Upper lobe of right lung (tissue), 1 donor: ENCODE measurements at places on chromosomes 1 and 21. TPM values are rescaled to one million over a fixed set of nuclear protein-coding genes. Genes with fewer than 3 reads are reported as not detected.
A peak's percentile ranks its signal among the peaks of the same experiment; 100 is the strongest.

DNA sequence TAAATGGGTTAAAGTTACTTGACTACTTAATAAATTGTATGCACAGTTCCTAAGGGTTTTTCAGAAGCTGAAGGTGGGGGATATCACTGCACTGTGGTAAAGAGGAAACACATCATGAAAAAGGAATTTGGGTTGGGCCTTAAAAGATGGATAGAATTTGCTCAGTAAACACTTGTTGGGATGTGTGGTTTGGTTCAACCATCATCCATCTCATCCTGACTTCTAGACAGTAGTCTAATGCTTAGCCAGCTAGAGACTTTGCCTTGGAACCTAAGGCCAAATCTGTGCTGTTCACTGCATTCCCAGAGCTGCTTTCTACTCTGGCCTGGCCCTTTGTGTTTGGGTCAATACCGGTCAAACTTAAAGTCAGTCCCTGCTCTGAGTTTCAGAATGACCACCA, 30.6 kb downstream of the LY9 start:
- H3K4me3 ChIP-seq: no peak overlapping the region
- no peaks in the 10 kb centered on the region for H3K27me3 ChIP-seq
- no peak overlapping the region for H3K27ac ChIP-seq
- no peak for DNase-seq

DNA sequence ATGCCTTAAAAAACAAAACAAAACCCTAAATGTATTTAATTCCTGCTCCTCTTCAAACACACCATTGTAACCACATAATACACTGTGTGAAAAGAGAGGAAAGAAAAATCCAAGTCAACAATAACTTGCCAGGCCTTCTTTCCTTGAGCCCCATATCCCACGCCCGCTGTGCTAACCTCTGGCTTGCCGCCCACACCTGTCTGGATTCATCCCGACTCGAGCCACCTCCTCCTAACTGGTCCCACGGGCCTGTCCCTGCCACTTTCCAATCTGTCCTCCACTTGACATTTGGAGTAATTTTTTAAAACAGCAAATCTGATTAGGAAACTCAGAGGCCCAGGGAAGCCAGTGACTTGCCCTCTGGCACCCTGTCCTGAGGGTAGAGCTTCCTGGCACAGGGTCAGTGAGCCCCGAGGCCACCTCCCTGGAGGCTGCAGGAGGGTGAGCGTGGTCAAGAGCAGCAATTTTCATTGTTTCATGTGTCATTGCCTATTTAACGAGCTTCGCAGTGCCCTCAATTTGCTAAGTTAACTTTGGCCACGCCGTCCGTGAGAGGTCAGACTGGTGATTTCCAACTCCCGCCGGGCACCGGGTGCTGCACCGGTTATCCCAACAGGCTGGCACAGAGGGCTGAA, 54.1 kb downstream of the B3GALT5 start:
- H3K4me3 ChIP-seq: no peak overlapping the region
- no peak overlapping the region for H3K27ac ChIP-seq
- peak; percentile 56 for DNase-seq
- no peaks in the 10 kb centered on the region for H3K36me3 ChIP-seq
- no peaks in the 10 kb centered on the region for H3K4me1 ChIP-seq

Gene CRNN
- total RNA-seq: not detected

Gene PLA2G5
- 4.9 TPM for total RNA-seq

Gene SMPDL3B
- total RNA-seq: 29.1 TPM

Gene CRABP2
- 1.4 TPM for total RNA-seq

- H3K4me1 ChIP-seq: no peaks in the 10 kb centered on the region
- no peaks in the 10 kb centered on the region for H3K27me3 ChIP-seq
- DNase-seq: no peak
Measured at GRCh38 chr21:45200581-45201296, 87.0 kb downstream of the POFUT2 start.

GRCh38 chr1:21674957-21675356, 5.8 kb upstream of the RAP1GAP start:
- H3K36me3 ChIP-seq: peaks cover 32% of the 10 kb centered on the region
- H3K4me1 ChIP-seq: peaks cover 26% of the 10 kb centered on the region
- H3K4me3 ChIP-seq: no peak overlapping the region
- no peak for DNase-seq
- no peaks in the 10 kb centered on the region for H3K27me3 ChIP-seq

- DNase-seq: no peak
- H3K36me3 ChIP-seq: no peaks in the 10 kb centered on the region
- no peaks in the 10 kb centered on the region for H3K4me1 ChIP-seq
Measured at GRCh38 chr21:33157303-33157702, 72.4 kb upstream of the IFNAR2 start.

GRCh38 chr1:30060738-30061137, 662.6 kb downstream of the MATN1 start:
- H3K4me3 ChIP-seq: no peak overlapping the region
- H3K36me3 ChIP-seq: no peaks in the 10 kb centered on the region
- DNase-seq: peak; percentile 41
- no peaks in the 10 kb centered on the region for H3K4me1 ChIP-seq

DNA sequence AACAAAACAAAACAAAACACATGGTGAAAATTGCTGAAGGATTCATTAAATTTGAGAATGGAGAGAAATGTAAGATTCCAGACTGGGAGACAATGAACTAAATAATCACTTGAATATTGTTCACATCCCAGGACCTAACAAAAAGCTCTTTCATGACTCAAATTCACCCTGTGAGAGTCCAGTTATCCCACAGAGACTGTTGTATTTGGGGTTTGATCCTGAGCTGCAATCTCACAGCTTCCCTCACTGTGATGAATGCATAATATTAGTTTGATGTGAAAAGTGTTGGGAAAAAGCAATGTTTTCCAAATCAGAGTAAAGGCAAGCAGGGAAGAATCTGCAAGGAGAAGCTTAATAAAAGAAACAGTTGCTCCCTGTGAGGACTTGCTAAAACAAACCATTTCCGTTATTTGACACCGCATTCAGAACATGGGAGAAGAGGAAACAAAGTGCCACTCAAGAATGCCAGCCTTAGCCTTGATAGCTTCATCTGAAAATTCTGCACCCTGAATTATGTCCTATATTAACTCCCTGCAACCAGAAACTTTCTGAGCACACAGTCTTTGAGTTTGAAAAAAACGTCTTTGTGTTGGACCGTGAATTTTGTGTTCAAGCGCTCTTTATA, 208.8 kb downstream of the DAB1 start:
- no peaks in the 10 kb centered on the region for H3K4me1 ChIP-seq
- no peak overlapping the region for H3K4me3 ChIP-seq
- H3K36me3 ChIP-seq: no peaks in the 10 kb centered on the region
- no peak overlapping the region for H3K27ac ChIP-seq

- H3K36me3 ChIP-seq: no peaks in the 10 kb centered on the region
- no peak for DNase-seq
- H3K4me3 ChIP-seq: peak overlapping the region; percentile 34
- peaks cover 98% of the 10 kb centered on the region for H3K27me3 ChIP-seq
- no peak overlapping the region for H3K27ac ChIP-seq
Measured at GRCh38 chr1:156436141-156437036, 64.2 kb downstream of the MEF2D start.

Gene C1orf35
- 12.5 TPM for total RNA-seq

Gene ZSCAN20
- total RNA-seq: 4.3 TPM

Gene LCK
- 8.3 TPM for total RNA-seq

- no peak for DNase-seq
- no peak overlapping the region for H3K4me3 ChIP-seq
- H3K27ac ChIP-seq: no peak overlapping the region
- H3K36me3 ChIP-seq: peaks cover 12% of the 10 kb centered on the region
- H3K27me3 ChIP-seq: no peaks in the 10 kb centered on the region
Measured at GRCh38 chr1:183620311-183620710, 15.3 kb downstream of the ARPC5 start.

DNA sequence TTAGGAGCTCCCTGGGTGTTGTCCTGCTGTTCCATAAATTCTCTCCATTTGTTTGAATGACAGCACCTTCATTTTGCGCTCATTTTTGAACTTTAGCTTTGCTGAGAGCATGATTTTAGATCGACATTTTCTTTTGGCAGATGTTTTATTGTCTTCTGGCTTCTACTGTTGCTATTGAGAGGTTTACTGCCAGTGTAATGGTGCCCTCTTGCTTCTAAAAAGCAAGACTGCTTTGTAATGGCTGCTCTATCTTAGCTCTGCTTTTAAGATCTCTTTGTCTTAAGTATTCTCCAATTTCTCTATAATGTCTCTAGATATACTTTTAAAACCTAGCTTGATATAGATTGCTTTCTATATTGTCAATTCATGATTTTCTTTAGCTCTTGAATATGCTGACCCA, 27.8 kb downstream of the THEM4 start:
- no peak overlapping the region for H3K27ac ChIP-seq
- no peaks in the 10 kb centered on the region for H3K27me3 ChIP-seq
- H3K36me3 ChIP-seq: no peaks in the 10 kb centered on the region
- no peak overlapping the region for H3K4me3 ChIP-seq

GRCh38 chr1:57380923-57381322, 42.9 kb downstream of the DAB1 start:
- H3K27me3 ChIP-seq: no peaks in the 10 kb centered on the region
- no peak overlapping the region for H3K27ac ChIP-seq

- H3K4me1 ChIP-seq: no peaks in the 10 kb centered on the region
- DNase-seq: no peak
- no peak overlapping the region for H3K4me3 ChIP-seq
- no peaks in the 10 kb centered on the region for H3K27me3 ChIP-seq
Measured at GRCh38 chr1:183780159-183780558, 24.8 kb upstream of the RGL1 start.

- no peaks in the 10 kb centered on the region for H3K27me3 ChIP-seq
- H3K4me3 ChIP-seq: peak overlapping the region; percentile 68
- DNase-seq: no peak
- H3K36me3 ChIP-seq: no peaks in the 10 kb centered on the region
Measured at GRCh38 chr1:110083061-110083865, 12.8 kb upstream of the ALX3 start.

DNA sequence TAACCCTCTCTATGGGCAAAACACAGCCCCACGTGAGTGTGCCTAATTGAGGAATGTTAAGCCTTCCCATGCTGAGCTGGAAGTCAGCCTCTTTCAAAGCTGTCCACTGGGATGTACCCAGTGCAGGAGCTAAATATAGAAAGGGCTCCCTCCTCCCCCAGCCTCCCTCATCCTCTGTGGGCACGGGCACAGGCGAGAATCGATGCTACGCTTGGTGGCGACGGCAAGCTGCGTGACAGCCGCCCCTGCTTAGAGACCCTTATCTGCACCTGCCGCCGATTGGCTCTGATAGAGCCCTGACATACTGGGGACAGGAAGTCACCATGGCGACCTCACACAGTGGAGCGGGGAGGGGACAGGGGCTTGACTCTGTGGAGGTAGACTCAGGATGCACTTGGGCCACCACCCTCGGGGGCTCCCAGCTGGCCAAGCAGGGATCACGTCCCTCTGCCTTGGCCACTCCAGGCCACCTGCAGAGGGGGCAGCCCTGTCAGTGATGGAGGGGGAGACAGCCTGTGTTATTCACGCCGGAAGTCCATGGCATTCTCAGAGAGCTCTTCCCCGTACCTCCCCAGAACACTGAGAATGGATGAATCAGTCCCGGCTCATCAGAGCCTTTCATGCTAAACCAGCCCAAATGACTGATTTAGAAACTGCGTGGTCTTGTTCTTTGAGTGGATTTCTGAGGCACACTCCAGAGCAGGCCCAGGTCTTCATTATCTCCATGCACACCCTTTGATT, 84.8 kb downstream of the KCND3 start:
- no peak overlapping the region for H3K27ac ChIP-seq
- H3K4me1 ChIP-seq: no peaks in the 10 kb centered on the region
- H3K4me3 ChIP-seq: no peak overlapping the region
- no peaks in the 10 kb centered on the region for H3K27me3 ChIP-seq
- no peaks in the 10 kb centered on the region for H3K36me3 ChIP-seq

DNA sequence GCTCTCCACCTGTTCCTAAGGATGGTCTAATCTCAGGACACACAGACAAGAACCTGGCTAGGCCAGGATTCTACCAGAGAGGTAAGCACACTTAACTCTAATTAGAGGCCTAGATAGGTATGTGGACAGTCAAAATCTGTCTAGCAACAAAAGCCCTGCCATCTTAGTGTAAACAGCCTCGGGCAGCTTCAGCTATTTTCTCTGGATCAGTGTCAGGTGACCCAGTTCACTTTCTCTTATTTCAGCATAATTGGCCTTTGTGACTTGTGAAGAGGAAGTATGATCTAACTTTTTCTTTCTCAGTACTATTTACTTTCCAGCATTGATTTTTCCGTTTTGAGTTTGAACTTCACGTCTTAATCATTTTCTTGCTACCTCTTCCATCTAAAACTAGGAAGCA, 217.7 kb downstream of the CRB1 start:
- DNase-seq: no peak
- H3K4me1 ChIP-seq: no peaks in the 10 kb centered on the region
- no peaks in the 10 kb centered on the region for H3K36me3 ChIP-seq
- H3K27ac ChIP-seq: no peak overlapping the region

DNA sequence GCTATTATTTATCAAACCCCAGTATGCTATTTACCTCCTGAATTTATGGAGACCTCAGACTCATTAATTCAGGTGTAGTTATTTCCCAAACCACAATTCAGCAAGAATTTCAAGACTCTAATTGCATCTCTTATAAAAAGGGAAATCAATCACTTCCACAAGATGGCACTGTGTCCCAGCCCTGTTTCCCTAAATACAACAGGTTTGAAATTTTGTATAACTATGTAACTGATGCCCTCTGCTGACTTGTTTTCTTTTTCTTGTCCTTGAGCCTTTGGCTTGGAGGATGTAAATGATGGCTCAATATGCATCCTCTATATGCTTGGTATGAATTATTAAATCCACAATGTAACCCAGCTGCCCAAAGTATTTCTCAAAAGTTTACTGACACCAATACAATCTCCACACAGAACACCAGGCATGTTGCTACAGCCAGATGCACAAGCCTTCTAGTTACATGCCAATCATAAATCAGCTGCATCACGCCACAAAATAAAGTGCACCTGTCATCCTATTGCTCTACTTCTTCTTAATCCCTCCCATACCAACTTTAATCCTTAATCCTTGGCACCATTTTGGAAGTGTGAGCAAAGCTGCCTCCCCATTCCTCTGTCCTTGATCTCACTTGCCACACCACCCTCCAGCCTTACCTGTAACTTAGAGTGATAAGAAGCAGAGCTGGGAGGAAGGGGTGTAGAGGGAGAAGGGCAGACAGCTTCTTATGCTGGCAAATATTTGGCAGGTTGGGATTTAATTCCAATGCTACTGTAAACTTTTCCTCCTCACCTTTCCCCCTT, 9.0 kb downstream of the C1orf105 start:
- no peaks in the 10 kb centered on the region for H3K36me3 ChIP-seq
- no peaks in the 10 kb centered on the region for H3K27me3 ChIP-seq
- H3K27ac ChIP-seq: no peak overlapping the region
- H3K4me1 ChIP-seq: peaks cover 8% of the 10 kb centered on the region
- no peak overlapping the region for H3K4me3 ChIP-seq
- no peak for DNase-seq

- DNase-seq: no peak
- H3K4me3 ChIP-seq: no peak overlapping the region
- H3K36me3 ChIP-seq: no peaks in the 10 kb centered on the region
- no peaks in the 10 kb centered on the region for H3K4me1 ChIP-seq
- no peaks in the 10 kb centered on the region for H3K27me3 ChIP-seq
- H3K27ac ChIP-seq: no peak overlapping the region
Measured at GRCh38 chr1:86856196-86856595, 57.7 kb downstream of the SELENOF start.

Gene ANP32E
- total RNA-seq: 29.6 TPM

GRCh38 chr1:100352267-100353070, at the start of gene CDC14A:
Gene CDC14A (plus strand): TSS chr1:100352506. CDS start chr1:100352955, 449 bp downstream.
- H3K27me3 ChIP-seq: no peaks in the 10 kb centered on the region
- peak; percentile 94 for DNase-seq
- peak within 1 kb of the TSS; percentile 83 for H3K4me3 ChIP-seq

Gene GNAT2
- not detected for total RNA-seq

Gene HSD11B1
- 16.9 TPM for total RNA-seq
